LNCaP clone FGC (cell line): ENCODE measurements at places on chromosomes 7 and 10.

DNA sequence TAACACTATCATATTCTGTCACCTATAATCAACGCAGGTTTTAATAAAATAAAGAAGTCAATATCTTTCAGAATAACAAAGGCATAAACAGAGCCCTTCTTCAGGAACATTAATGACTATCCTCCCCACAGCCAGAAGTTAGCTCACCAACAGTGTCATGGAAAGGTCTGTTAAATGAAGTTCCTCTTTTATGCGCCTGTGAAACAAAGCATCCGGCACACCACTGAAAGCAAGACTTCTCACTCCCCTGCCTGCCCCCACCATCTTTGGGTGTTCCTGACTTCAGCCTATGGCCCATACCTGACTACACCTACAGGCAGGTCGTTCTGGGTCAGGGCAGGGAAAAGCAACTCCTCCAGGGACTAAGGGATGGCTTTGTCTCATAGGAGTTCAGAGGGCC is 205.4 kb downstream of the FANK1 start:
- no peak for DNase-seq

DNA sequence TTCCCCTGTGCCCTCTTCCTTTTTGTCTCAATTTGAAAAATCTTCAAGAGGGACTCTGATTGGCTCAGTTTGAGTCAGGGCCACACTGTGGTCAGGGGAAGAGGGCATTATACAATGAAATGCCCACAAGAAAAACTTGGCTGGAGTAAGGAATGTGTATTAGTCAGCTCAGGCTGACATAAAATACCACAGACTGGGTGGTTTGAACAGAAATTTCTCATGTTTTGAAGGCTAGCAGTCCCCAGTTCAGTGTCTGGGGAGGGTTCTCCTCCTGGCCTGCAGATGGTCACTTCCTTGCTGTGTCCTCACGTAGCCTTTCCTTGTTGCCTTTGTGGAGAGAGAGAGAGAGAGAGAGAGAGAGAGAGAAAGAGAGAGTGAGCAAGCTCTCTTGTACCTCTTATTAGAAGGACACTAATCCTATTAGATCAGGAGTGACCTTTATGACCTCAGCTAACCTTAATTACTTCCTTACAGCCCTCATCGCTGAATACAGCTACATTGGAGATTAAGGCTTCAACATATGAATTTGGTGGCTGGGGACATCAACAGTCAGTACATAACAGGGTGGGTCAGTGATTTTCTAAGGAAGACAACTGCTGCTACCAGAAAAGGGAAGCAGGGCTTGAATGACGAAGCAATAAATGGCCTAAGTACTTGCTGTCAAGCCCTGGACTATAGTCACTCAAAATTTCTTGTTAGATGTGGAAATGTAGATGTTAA is 25.8 kb upstream of the FAM13C start:
- no peak for DNase-seq

DNA sequence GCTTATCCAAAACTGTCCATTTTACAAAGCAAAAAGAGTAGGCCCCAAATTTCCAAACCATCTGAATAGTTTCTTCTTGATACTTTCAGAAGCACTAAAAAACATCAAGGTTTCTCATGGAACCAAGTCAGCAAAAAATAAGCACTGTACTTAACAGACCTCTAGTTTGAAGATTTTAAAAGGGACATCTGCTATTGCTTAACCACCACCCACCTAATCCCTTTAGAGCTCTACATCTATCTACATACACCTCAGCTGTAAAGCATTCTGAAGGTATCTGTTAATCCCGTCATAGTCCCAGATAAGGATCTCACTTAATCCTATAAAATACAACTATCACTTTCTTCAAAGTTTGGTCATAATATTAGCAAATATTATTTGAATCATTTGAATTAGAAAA is 72.3 kb downstream of the HIBADH start:
- no peak for DNase-seq

DNA sequence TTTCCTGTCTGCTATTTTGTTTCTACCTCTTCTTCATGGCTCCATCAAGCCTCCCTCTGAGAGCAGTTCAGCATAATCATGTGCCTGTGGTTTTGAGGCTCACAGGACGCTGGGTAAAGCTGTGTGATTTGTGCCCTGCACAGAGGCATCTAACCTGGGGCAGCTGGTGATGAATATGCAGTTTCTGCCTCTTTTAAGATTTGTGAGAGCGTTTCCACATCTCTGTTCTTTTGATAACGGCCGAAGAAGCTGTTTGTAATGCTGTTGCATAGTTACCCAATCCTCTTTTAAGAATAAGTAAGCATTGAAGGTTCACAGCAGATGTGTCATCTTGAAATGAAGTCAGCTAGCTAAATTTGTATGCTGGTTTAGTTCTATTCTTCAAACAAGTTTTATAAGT is 45.2 kb downstream of the PNLIPRP3 start:
- no peak for DNase-seq

GRCh38 chr7:37084303-37084702 is 360.0 kb upstream of the AOAH start:
- no peak for DNase-seq

GRCh38 chr7:16817536-16817935 is 12.7 kb upstream of the AGR2 start:
- DNase-seq: no peak

- no peak for DNase-seq
Measured at GRCh38 chr7:75885036-75885435, 6.2 kb downstream of the RHBDD2 start.

DNA sequence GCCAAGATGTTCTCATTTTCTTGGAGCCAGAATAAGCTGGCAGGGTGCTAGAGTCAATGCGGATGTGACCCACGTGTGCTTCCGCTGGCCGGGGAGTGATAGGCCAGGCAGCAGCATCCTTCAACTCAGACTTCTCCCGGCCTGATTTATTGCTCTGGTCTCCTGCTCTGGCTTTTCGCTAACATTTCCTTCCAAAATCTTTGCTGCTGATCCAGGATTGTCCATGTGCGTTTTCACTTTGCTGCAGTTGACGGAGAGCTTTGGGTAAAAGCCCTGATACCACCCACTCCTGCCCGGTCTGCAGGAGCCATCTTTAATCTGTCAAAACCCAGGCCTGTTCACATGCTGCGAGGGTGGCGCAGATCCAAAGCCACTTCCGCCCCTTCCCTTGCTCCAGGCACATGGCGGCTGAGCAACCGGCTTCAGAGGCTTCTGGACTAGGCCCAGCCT is 106.8 kb downstream of the CYP26A1 start:
- DNase-seq: no peak

DNA sequence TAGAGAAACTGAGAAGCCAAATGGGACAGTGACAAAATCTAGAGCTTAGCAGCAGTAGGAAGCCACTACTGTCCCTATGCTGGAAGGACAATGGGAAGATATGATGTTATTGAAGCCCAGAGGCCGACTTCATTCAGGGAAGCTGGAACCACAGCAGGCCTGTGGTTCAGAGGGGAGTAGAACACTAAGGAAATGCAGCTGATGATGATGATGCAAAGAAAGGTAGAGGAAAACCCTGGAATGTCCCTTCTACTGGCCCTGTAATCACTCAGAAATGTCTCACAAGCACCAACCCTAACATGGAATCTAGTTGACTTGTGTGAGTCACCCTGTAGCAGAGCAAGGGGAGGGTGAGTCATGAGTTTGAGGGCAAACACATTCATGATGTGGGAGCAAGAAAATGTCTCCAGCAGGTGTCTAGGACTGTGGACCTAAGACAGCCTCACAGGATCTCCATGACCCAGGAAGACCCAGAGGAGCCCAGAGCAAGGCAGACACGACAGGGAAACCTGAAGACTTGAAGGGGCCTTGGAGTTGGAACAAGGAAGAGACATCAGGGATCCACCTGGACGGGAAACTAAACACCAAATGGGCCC is 37.0 kb upstream of the LRRC17 start:
- DNase-seq: no peak

- no peak for DNase-seq
Measured at GRCh38 chr10:70223728-70224127, 9.5 kb downstream of the PPA1 start.

GRCh38 chr7:16813232-16813616 is 8.4 kb upstream of the AGR2 start:
- DNase-seq: no peak

DNA sequence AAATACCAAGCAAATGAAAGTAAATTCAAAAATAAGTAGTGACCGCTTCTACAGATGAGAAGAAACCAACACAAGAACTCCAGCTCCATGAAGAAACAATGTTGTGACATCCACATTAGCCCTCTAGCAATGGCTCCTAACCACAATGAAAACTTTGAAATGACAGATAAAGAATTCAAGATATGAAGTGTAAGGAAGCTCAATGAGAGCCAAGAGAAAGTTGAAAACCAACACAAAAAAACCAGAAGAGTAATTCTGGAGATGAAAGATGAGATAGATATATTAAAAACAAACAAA is 68.2 kb upstream of the DDC start:
- no peak for DNase-seq

GRCh38 chr7:117458977-117459583 is 20.7 kb upstream of the CFTR start:
- no peak for DNase-seq

DNA sequence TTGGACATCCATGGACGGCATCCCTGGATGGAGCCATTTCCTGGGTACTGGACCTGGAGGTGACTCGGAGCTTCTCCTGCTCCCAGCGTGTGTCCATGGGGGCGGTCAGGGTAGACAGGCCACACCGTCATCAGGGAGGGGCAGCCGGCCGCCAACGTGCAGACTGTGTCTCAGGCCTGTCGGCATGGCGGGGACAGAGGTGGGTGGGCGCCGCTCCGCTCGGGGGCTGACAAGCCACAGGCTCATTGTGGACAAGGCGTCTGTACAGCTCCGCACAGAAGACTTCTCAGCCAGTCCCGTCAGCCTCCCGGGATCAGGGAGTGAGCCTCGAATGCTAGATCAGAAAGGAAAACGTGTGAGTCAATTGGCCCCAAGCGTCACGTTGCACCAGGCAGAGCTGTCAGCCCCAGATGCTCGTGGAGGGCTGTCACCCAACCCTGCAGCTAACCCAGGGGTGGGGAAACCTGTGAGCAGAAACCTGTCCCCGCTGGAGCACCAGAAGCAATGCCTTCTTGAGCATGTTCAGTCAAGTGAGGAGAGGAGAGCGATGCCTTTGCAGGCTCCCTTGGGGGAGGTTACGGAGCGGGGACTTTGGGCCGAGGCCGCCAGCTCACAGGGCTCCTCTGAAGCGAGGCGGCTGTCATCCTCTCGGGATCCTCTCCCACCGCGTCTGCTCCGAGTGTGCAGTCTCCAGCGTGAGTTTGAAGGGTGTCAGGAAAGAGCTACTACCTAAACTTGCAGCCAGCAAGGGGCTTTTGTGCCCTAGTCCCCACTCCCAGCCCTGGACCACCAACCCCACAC is 16.0 kb upstream of the DPYSL4 start:
- no peak for DNase-seq

GRCh38 chr10:86693721-86694369 is 25.5 kb downstream of the LDB3 start:
- DNase-seq: no peak

DNA sequence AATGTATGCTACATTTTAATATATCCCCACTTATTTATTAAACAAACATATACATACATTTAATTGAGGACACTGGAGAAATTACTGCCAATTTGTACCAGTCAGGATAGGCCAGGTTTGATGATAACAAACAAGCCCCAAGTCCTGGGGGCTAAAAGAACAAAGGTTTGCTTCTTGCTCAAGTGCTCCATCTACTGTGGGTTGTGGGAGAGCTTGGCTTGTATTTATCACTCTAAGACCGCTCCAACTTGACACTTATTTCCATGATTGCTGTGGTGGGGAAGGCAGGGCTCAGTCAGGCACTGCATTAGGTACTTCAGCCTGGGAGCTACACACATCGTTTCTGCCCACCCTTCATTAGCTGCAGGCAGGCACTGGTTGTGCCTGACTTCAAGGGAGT is 136.6 kb upstream of the ZNF32 start:
- no peak for DNase-seq

DNA sequence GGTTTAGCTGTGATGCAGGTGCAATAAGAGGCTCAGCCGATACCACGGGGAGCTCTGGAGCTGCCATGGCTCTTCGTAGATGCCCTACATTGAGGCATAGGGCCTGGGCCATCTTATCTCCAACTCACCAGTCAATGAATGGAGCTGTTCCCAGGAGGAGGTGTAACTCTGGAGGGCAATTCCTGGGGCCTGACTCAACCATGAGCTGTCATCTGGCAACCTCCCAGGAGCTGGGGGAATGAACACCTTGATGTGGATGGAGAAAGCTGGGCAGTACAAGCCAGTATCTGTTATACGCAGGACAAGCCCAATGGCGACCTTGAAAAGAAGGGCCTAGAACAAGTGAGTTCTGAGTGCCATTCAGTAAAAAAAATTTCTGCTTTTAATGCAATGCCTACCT is 224.0 kb upstream of the PLXDC2 start:
- DNase-seq: no peak

- no peak for DNase-seq
Measured at GRCh38 chr10:27223964-27224363, 16.6 kb downstream of the ACBD5 start.

DNA sequence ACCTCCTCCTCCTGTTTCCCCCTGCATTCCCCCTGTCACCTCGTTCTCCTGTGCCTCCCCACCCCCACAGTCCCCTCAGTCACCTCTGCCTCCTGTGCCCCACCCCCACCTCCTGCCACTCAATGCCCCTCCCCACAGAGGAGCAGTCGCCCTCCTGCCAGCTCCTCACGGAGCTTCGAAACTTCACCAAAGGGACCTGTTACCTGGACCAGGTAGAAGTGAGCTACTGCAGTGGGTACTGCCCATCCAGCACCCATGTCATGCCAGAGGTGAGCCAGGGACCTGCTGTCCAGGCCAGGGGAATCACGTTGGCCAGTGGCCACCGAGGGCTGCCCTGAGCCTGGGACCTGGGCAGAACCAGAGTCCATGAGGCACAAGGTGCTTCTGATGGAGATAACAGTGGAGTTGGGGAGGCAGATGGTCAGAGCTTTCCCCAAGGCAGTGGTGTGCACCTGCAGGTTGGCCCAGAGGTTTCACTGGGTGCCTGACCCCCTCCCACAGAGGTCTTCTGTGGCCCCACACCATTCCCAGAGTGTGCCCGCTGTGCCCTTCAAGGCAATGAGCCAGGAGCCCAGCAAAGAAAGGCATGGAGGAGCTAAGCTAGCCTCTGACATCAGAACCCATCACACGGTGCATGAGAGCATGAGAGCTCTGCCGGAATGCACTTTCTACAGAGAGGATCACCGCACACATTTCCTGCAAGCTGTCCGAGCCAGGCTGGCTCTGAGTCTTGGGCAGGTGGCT is 7.0 kb upstream of the ZNF862 start:
- DNase-seq: no peak

- no peak for DNase-seq
Measured at GRCh38 chr10:43796781-43797180, 148.1 kb upstream of the ZNF32 start.

DNA sequence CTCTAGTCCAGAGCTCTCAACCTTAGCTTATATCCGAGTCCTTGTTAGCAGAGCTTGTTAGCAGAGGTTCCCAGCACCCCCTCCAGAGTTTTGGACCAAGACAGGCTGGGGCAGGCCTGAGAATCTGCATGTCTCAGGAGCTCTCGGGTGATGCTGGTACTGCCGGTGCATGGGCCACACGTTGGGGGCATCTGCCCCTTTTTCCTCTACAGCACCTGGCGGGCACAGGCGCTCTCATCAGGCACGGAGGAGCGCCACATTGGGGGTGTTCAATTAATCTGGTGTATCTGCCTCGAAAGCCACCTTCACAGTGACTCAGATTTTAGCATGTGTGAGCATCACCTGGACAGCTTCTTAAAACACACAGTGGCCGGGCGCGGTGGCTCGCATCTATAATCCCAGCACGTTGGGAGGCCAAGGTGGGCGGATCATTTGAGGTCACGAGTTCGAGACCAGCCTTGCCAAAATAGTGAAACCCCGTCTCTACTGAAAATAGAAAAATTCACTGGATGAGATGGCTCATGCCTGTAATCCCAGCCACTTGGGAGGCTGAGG is 117.7 kb downstream of the ELFN1 start:
- DNase-seq: no peak

GRCh38 chr7:75058406-75058805 is 15.2 kb downstream of the RCC1L start:
- DNase-seq: no peak
